ENCODE measurements at places on chromosomes 4 and X.

GRCh38 chr4:76984127-76984526 lies 34.6 kb downstream of the SEPTIN11 start:
- DNase-seq: no peak

DNA sequence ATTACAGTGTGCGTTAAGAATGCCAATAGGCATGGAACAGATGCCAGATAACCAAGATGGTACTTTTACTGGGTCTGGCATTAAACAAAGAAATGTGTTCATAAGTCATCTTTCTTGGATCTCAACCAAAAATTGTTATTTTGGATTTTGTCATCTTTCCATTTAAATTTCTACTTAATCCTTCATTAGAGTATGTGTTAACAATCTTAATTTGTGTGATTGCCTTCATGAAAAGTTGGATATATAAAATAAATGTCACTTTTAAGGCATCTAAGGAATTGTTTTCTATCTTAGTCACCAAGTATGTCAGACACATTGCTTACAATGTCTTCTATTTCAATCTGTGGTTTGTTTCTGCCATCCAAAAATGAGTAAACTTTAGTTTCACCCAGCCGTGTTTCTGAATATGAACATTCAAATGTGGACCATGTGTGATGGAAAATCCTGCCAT lies 87.5 kb downstream of the PALLD start:
- no peak for DNase-seq

DNA sequence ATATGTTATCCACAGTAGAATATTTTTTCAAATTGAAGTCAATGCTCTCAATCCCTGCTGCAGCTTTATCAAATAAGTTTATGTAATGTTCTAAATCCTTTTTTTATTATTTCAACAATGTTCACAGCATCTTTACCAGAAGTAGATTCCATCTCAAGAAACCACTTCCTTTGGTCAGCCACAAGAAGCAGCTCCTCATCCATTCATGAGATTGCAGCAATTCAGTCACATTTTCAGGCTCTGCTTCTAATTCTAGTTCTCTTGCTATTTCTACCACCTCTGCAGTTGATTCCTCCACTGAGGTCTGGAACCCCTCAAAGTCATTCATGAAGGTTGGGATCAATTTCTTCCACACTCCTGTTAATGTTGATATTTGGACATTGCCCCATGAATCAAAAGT lies 2301.3 kb upstream of the TENM3 start:
- no peak for DNase-seq

DNA sequence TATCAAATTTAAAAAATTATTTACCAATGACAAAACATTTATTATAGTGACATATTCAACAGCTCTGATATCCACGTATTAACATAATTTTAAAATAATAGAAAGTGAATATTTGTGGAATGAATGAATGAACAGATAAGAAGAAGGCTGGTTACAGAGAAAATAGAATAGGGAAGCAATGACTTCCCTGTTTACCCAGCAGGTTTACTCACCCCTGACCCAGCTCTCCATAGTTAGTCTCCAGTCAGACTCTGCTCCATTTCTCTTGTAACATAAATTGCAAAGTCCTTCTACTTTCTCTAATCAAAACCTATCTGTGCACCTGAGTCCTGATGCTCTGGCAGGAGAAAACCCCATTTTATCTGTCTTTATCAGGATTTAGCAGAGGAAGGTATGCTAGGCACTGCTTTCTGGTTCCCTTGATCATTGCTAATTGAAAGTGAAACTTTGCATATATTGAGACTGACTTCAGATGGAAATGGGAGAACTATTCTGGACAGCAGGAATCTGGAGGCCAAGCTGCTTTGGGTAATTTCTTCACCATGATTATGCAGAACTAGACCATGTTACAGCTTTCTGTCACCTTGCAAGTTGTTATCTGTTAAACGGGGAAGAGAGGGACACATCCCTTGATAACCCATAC lies 363.0 kb downstream of the FAT4 start:
- no peak for DNase-seq

DNA sequence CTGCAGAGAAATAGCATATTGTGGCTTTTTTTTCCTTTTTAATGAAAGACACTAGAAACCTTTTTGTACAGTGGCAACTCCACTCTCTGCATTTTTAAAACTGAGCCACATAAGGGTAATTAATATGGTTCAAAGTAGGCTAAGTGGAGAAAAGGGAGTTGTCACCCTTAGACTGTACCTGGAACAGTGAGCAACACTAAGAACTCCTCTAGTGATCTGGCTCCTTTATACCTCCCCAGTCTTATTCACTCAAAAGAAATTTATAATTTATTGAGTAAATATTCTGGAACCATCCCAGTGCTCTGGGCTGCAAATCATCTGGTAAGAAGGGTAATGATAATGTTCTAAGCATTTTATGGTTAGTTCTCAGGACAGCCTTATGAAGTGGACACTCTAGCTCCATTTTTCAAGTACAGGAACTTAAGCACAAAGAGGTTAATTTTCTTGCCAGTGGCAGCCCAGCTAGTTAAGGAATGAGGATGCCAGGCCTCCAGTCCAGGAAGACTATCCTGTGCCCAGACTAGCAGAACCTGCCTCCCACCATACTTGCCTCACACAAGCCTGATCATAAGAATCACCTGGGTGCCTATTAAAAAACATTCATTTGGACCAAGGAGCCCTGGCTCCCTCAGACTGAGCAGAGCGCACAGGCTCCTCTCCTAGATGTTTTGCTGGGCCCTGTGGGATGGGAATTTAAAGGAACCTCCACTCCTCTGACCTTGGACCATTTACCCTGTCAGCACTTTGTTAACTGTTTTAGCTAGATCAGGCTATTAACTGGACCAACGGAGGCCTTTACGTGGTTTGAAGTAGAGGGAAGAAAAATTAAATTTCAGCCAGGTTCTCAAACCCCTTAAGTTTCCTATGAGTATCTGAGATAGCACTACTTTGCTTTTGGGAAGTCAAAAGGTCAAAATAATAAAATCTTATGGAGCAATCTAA lies 102.6 kb downstream of the PDE5A start:
- DNase-seq: no peak

GRCh38 chrX:26414534-26414933 lies 198.6 kb downstream of the MAGEB5 start:
- no peak for DNase-seq

DNA sequence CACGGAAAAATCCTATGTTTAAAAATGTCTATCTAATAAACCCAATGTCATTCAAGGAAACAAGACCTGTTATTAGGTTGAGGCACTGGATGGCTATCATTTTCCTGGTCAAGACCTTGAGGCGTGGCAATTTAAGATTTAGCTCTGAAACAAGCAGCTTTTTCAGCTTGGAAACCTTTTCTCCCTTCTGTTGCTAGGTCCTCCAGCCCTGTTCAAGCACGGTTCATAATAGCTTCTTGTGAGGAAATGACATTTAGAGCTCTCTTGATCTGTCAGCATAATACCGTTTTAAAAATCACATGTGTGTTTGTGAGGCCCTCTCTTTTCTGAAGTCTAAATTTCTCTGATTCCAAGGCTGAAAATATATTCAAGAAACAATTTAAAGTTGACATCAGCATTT lies 133.6 kb upstream of the GRPR start:
- DNase-seq: no peak

GRCh38 chr4:152970102-152970820 lies 34.1 kb downstream of the FHDC1 start:
- DNase-seq: no peak

GRCh38 chr4:33162122-33162521 lies 2442.0 kb downstream of the PCDH7 start:
- DNase-seq: no peak

DNA sequence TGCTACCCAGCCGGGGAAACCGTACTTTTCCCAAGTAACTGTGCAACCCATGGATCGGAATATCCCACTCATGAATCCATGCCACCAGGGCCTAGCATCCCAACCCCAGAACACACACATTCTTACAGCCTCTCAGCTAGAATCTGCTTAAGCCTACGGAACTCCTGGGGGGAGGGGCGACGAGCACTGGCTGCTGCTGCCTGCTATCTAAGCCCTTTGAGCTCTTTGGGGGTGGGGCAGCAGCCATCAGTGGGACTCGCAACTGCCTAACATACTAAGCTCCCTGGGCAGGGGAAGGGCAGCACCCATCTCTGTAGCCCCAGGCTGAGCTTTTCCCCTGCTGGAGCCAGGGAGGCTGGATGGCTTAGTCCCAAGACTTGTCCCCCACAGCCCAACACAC lies 28.6 kb downstream of the NUDT10 start:
- no peak for DNase-seq

- DNase-seq: no peak
Observed at GRCh38 chr4:140315019-140315418, 58.4 kb upstream of the SCOC start.

DNA sequence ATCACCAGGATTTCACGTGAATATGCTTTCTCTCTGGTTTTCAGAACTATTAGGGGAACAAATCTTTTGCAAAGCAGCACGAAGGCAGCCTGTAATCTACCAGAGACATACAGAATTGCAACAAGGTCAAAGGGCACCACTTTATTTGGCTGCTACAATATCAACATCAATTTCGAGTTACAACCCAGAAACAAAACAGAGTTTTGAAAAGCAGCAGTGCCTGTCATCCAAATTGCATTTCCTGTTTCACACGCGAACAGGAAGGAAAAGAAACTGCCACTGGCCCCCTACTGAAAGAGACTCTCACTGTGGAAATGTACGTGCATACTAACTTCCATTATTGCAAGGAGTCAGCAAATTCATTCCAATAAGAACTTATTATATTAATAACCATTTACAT lies 17.1 kb upstream of the C1QTNF7 start:
- DNase-seq: peak; percentile 65

- no peak for DNase-seq
Observed at GRCh38 chrX:37472836-37473235, 98.6 kb upstream of the LANCL3 start.

DNA sequence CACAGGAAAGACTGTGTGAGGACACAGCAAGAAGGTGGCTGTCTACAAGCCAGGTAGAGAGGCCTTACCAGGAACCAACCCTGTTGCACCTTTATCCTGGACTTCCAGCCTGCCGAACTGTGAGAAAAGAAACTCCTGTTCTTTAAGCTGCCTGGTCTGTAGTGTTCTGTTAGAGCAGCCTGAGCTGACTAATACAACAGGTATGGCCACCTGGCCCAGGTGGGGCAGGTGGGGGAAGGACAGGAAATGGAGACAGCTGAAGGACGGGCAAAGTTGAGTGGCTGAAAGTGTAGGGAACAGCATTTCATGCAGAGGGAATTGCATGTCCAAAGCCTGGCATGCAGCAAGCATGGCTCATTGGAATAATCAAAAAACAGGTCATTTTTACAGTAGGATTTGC lies 35.1 kb downstream of the CYTL1 start:
- DNase-seq: no peak

DNA sequence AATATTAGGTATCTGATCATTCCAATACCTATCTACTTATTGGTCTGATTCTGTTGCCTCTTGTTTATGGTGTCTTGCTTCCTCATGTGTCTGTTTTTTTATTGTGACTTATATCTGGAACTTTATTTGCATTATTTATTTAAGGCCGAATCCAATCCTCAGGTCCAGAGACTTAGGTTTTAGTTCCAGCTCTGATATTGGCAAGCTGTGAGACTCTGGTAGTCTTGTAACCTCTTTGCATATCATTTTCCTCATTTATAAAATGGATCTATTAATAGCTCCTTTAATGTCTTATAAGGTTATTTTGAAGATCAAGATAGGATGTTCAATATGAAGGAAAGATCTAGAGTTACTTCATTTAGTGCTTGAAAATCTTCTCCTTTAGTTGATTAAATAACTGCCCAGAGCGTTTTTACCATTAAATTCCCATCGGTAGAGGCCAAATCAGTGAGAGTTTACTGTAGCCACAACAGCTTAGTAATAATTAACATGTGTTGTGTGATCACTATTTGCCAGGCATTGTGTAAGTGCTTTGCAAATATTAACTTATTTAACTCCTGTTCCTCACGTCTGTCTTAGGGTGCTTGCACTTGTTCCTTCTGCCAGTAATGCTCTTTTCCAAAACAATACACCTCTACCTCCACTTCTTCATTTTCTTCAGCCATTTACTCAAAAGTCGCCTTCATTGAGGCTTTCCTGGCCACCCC lies 82.2 kb downstream of the CC2D2A start:
- DNase-seq: peak; percentile 10

- peak; percentile 49 for DNase-seq
Observed at GRCh38 chr4:26321373-26322221, 783 bp downstream of the RBPJ start.

- no peak for DNase-seq
Observed at GRCh38 chrX:49001521-49002090, 458 bp downstream of the GRIPAP1 start.

- no peak for DNase-seq
Observed at GRCh38 chrX:30230395-30230794, at the start of gene MAGEB3. TSS of gene MAGEB3 (plus strand) at chrX:30230657. CDS start at chrX:30235925, 5,268 bp downstream.

- DNase-seq: peak; percentile 62
Observed at GRCh38 chr4:52869196-52869595, 7.1 kb downstream of the RASL11B start.

DNA sequence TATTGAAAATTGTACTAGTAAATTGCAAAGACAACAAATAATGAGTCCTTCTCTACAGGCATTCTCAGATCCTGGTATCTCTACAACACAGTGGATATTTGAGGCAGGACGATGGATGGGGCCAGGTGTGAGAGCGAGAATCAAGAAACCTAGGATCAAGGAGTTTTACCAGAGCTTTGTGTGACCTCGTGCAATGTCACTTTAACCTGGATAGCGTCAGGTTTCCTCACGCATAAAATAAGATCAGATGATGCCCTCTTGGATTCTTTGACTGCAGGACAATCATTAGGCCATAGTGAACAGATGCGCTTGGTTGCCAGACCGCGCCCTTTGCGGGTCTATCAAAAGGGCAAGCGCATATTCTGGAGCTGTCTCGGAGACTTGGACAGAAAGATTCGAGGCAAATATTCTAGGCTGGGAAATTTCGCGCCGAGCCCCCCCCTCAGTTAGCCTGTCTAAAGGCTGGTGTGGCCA lies 66.6 kb downstream of the FBXO8 start:
- no peak for DNase-seq

- DNase-seq: no peak
Observed at GRCh38 chrX:108323751-108324150, 114.5 kb downstream of the COL4A6 start.

DNA sequence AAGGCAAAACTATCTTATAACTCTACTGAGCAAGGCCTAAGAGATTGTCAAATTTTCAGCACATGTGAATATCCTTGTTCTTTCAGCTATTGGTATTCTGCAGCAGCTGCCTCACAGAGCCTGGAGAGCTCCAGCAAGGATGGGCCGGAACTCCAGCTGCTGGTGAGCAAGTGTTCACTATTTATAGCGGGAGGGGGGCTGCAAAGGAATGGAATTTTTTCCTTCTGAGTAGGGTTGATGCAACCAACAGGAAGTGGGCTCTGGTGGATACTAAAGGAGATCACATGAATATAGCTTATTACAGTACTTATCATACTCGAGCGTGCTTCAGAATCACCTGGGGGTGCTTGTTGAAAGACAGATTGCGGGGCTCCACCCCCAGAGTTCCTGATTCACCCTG lies 20.2 kb upstream of the SETD7 start:
- DNase-seq: no peak

DNA sequence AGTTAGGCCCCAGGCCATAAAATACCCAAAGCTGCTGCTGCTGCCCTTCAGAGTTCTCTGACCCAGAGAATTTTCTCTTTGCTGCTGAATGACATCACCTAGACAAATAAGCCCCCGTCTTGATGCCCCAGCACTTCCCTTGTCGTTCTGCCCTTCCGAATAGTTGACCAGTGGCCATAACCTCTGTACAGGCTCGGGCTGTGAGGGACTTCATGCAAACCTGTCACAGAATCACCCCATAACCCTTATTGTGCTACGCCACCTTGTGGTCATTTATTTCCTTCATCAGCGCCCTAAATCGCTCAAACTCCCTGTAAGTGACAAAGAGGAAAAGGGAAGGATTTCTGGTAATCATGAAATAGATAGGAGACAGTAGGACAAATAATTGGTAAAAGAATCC lies 18.8 kb downstream of the SPACA5 start:
- DNase-seq: no peak

Data from right lung (tissue), 10 donors.